ENCODE measurements at places on chromosomes 3 and 15.
A peak's percentile ranks its signal among the peaks of the same experiment; 100 is the strongest.

DNA sequence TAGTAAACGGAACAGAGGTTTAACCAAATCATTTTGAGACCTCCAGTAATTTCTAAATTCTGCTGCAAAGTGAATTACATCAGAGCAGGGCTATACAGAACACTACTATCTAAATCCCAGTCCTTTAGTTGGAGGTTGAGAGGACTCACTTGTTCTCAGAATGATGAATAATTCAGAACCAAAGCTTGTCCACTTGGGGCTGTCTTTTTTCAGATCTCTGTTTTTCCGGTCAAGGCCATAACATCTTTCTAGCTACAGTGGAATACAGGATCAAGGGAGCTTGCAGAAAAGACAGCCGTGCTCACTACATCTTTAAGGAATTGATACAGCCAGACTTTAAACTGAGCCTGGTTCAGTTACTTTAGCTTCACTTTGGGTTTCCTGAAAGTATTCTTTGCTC, 194.5 kb downstream of the EFHB start:
- DNase-seq, result no peak

- DNase-seq, result no peak
These were observed 3.4 kb upstream of the HHLA2 start for GRCh38 chr3:108292905-108293328.

DNA sequence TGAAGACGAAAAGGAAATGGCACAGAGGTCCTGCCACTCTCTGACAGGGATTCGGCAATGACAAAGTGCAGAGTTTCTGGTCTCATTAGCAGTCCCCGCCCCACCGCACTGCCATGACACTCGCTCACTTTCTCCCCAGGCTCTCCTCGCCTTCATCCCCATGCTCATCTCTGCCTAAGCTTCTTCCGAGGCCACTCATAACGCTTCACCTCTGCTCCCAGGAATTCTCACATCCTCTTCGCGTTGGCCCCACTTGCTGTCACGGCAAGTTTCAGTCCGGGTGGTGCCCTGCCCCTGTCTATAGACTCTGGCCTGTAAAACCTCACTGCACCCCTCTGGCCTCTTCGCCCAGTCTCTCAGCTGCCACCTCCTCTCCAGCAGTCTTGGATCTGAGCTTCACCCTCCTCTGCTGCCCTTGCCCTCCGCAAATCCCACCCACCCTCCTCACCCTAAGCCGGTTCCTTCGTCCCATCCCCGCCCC, 654 bp downstream of the RUBCN start:
- DNase-seq, result peak; percentile 64

DNA sequence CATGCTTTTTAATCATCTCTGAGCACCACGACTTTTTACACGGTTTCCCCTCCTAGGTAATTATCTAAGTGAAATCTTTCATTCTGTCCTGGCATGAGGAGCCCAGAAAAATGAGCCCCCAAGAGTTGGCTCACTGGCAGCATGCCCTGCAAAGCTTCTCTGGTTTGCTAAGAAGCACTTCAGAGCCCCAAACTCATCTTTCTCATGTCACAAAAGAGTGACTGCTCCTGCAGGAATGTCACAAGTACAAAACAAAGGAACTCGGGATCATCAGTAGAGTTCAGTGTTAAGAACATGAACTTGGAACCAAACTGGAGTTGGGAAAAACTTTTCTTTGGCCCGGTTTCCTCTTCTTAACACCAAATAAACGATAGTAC, 123.9 kb downstream of the FOXB1 start:
- DNase-seq, result no peak

DNA sequence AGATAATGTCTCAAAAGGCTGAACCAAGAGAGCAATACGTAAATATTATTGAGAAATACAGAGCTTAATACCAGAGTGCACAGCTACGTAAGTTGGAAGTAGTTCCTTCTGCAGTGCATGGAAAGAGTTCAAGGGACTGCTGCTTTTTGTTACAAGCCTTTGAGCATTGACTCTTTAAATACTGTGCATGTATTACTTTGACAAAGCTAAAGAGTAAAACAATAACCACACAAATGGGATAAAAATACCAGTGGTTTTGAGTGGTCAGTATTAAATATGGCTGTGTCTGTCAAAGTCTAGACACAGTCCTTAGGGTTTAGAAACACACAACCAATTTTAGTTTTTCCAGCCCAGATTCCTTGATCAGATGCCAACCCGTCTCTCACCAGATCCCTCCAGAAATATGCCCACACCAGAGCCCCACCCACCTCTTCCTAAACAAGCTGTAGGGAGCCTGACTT, 62.1 kb downstream of the SSR3 start:
- DNase-seq, result no peak

- no peak for DNase-seq
These were observed 145.1 kb downstream of the SEMA6D start for GRCh38 chr15:47862402-47862801.

DNA sequence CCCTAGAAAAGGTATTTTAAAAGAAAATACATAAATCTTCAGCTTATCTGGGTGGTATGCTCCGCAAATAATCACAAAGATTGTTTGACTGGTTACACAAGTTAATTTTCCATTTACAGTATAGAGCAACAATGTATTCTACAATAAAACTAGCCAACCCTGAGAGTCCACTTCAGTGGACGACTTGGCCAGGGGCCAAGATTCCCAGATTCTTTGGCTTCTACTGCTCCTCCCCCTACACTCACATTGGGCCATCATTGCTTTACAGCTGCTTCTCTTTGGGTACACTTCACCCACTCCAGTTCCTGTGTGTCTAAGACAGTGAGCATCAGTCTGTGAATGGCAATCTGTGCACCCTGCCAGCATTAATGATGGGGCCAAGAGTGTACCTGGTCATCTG, 17.2 kb upstream of the PRICKLE2 start:
- DNase-seq, result no peak

DNA sequence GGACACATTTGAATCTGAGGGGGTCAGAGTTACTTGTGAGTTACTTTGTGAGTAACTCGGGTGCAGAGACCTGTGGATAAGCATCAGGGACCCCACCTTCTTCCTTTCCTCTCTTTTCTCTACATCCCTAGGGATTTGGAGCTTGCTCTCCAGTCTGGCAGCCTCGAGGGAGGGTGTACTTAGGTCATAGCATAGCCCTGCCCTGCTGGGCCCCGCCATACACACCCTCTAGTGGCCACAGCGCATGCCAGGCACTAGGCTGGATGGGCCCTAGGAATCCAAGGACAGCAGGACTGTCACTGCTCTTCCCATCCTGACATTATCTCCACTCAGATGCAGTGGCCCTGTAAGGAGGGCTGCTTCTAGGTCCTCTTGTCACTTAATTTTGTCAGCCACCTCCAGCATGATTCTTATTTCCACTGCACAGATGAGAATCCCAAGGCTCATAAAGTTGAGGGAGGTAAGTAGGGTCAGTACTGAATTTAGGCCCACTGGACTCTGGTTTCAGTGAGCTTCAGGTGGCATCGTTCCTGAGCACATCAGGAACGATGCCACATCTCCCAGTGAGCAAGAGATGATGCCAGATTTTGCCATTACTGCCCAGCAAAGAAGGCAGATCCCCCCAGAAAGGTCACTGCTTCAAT, 3.6 kb upstream of the SMAD6 start:
- peak; percentile 5 for DNase-seq

DNA sequence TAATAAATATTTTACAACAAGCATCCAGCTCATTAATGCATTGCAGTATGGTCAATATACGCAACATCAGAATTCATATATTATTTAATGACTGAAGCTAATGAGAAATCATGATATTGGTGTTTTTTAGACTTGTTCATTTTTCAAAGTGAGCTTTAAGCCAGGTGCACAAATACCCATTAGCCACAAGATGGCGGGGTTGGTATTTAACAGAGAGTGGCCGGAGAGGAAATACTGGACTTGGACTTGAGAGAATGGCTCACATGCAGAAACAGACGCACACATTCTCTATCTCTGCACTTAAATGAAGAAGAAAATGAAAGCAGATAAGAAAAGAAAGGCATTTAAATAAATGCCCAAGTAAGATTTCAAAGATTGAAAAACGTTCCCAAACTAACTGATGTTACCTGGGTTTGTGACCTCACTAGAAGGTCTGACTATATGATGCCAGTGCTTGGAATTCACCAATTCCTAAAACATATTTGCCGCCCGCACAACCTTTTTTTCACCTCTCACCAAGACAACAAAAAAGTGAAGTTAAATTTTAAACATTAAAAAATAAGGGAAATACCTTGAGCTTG, 21.2 kb upstream of the CRBN start:
- peak; percentile 18 for DNase-seq

Data from stimulated activated CD4-positive, alpha-beta T cell treated with anti-CD3 and anti-CD28 coated beads, Interleukin-4, amount 100 ng/mL, for 24 hours (primary cell).